NCI-H345 (cell line): ENCODE measurements at places on chromosomes 7 and 10.

- no peak for DNase-seq
Observed at GRCh38 chr10:133191651-133192050, 31.6 kb downstream of the KNDC1 start.

DNA sequence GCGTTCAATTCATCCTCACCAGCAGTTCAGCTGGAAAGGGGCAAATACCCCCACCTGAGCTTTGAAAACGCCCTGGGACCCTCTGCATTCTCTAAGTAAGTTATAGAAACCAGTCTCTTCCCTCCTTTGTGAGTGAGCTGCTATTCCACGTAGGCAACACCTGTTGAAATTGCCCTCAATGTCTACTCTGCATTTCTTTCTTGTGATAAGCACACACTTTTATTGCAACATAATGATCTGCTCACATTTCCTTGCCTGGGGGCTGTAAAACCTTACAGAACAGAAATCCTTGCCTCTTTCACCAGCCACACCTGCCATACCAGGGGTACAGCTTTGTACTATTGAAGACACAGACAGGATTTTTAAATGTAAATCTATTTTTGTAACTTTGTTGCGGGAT, 155.8 kb upstream of the LANCL2 start:
- no peak for DNase-seq

- DNase-seq = no peak
Observed at GRCh38 chr7:112080978-112081377, 125.2 kb downstream of the DOCK4 start.

- no peak for DNase-seq
Observed at GRCh38 chr7:70098133-70098561, 499.9 kb downstream of the AUTS2 start.

DNA sequence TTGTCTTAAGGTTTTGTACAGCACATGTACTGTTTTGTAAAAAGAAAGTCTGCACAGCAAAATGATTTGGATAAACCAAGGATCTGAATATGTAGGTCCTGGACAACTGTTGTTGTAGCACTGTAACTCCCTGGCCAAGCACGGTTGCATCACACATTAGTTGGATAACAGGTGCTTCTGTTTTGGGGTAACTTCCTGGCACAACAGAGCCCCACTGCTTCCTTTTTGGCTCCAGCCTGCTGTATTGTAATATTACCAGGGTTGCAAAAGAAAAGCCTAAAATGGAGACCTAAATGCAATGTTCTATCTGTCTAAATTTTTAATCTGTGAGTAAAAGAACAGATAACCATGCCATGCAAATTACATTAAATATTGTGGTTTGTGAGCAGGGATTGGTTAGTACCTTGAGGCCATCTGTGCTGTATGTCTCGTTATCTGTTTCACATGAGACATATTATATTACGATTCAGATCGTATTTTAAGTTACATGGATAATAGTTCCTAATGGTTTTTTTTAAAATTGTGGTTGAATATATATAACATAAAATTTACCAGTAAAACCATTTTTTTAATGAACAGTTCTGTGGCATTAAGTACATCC, 27.5 kb upstream of the WAC start:
- DNase-seq = no peak

- no peak for DNase-seq
Observed at GRCh38 chr7:54981913-54982312, 36.9 kb upstream of the EGFR start.

GRCh38 chr7:92691578-92691977, 101.4 kb upstream of the FAM133B start:
- DNase-seq = peak; percentile 21

- DNase-seq = no peak
Observed at GRCh38 chr10:42983591-42983990, 93.3 kb upstream of the RET start.

DNA sequence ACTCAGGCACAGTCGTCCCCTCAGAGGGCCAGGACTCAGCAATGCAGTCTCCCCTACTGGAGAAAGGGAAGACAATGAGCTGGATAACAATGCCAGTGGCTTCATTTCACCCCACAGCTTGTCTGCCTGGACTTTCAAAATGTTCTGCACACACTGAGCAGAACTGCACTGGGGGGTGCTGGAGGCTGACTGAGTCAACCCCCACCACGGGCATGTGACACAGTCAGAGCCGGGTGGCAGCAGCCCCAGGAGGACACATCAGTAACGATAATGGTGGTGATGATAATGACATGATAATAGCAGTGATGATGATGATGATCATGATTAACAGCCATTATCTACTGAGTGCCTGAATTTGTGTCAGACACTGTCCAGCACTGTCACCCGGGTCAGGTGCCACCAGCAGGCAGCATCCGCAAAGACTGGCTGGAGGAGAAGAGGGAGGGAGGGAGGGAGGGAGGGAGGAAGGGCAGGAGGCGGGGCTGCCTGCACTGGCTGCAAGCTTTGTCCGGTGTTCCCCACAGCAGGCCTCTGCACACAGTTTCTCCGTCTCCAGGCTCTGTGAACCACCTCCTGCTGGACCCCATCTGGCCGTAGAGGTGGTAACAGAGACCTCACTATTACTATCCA, 67.4 kb downstream of the PLXNA4 start:
- DNase-seq = no peak

DNA sequence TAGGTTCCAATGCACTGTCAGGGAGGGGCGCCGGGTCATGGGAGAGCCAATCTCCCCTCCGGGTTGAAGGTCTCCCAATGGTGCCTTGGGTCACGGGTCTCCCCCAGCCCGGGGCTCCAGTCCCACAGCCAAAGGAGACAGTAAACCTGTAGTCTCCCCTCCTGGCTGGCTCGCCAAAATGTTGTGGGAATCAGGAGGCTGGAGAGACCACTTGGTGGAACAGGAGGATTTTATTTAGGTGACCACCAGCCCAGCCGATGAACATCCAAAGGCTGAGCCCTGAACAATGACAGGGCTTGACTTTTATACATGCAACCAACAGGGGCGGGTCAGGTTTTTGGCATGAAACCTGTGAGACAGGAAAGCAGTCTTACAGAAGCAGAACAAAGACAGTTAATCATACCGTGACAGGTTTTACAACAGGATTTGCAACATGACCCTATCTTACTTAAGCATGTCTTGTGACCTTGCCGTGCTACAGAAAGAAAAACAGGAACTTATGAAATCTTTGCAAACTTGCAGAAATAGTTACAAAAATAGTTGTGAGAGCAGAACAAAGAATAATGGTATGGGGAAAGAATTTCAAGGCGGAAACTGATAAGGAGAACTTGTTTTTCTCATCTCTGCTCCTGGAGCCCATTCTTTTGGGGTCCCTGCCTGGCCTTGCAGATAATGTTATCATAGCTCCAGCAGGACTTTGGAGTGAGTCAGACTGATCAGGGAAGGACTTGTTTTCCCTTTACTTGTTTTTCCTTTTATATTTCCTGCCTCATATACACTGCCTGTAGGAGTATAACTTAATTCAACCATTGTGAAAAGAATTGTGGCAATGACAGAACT, 7.1 kb downstream of the ERV3-1 start:
- no peak for DNase-seq

GRCh38 chr7:28830846-28831245, 127.3 kb downstream of the TRIL start:
- DNase-seq = no peak

DNA sequence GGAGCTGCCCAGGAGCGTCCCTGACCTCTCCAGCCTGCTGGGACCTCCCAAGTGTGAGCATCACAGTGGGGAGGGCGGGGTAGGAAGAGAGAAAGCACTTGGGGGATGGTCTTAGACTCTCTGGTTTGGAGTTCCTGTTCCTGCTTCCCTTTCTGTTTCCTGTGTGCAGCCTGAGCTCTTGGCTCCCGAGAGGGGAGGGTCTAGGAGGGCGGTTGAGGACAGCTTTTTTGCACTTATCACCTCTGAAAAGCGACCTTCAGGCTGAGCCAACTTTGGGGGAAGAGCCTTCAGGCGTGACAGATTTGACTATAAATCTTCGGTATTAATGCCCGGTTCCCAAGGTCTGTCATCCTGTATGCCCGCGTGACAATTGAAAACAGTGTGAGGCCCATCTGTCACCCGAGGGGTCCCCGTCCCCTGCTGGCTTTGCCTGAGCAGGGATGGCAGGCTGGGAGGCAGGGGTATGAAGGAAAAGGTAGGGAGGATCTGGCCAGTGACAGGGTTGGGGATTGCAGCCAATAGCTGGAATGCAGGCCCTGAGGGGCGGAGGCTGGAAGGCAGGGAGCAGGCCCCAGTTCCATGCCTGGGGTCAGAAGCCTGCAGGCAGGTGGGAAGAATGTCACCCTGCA, 78.6 kb downstream of the CDH23 start:
- DNase-seq = peak; percentile 52

DNA sequence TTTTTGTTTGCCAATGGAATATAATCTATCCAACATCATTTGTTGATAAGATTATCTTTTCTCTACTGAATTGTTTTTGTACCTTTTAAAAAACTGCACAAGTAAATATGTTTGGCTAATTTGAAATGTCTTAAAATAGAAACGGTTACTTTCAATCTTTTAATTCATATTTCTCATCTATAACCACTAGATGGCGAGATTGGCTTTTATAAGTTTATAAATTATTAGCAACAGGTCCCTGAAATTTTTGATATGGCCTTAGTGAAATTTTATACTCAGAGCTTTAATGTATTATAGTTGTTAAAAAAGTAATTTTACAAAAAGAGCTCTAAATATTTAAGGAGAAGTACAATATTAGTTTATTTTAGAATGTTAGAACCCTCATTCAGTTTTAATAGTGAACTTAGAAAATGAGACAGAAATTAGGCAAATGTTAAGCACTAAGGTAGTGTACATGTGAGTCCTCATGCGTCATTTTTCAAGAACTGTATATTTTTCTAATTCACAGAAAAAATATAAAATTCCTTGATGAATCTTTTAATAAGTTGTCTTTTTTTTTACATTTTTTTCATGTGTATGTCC, 592.5 kb downstream of the ARL4A start:
- peak; percentile 52 for DNase-seq

- peak; percentile 20 for DNase-seq
Observed at GRCh38 chr7:11835260-11835659, 3.3 kb upstream of the THSD7A start.

DNA sequence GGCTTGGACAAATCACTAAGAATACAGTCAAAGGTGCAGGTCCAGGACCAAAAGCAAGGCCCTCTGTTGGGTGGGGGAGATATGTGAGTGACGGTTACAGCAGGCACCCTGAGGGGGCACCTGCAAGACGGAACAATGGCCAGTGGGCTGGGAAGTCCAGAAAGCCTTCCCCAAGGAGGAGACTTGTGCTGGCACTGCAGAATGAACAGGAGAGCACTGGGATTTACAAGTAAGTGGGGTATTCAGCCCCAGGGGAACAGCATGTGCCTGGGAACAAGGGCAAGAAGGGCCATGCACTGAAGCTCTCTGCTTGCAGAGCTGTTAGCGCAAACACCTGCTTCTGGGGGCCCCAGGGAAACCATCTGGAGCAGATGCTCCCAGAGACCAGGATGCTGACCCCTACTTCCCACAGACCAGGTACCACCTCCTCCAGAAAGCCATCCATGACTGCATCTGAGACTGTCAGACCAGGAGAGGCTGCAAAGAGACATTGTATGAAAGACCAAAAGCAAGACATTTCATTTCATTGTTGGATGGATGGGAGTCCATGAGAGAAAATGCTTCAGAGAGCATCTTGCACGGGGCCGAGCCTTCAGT, 24.6 kb upstream of the ZMIZ1 start:
- DNase-seq = no peak

DNA sequence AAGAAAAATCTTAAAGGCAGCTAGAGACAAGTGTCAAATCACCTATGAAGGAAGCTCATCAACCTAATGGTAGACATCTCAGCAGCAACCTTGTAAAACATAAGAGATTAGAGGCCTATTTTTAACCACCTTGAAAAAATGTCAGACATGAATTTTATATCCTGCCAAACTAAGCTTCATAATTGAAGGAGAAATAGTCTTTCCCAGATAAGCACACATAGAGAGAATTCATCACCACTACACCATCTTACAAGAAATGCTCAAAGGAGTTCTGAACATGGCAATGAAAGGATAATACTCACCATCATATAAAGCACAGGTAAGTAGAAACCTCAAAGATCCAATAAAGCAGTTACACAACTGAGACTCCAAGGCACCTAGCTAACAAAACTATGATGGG, 156.5 kb downstream of the ZEB1 start:
- DNase-seq = no peak

GRCh38 chr7:107882766-107883165, 8.2 kb upstream of the DLD start:
- no peak for DNase-seq

DNA sequence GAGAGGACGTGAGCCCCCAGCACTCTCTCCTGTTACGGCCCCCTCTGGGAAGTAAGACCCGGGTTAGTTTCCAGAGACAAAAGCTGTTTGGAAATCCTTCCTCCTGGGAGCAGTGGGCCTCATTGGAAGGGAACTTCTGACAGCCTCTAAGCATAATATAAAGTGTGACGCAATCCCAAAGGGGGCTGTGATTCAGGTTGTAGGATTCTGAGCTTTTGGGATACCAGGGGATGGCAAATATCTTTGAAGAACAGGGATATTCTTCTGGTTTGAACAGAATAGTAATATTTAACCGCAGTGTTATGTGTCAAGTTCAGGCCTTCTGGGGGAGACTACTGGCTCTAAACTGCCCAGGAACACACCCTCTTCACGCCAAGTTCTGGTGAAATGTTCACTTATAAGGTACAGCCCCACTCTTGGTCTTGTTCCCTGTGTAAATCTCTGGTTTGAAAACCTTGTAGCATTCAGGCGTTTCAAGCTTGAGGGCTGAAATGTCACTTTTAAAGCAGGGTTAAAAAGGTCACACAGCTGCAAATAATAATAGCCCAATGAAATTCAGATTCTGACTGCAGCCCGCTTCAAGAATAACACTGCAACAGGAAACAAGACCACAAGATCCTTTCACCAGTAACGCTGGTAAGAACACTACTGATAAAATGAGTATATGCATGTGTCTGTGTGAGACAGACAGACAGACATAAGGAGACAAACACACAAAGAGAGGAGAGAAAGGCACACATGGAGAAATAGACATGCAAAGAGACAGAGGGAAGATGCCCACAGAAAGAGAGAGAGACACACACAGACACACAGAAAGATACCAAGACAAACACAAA, 69.0 kb downstream of the CREB5 start:
- DNase-seq = no peak

DNA sequence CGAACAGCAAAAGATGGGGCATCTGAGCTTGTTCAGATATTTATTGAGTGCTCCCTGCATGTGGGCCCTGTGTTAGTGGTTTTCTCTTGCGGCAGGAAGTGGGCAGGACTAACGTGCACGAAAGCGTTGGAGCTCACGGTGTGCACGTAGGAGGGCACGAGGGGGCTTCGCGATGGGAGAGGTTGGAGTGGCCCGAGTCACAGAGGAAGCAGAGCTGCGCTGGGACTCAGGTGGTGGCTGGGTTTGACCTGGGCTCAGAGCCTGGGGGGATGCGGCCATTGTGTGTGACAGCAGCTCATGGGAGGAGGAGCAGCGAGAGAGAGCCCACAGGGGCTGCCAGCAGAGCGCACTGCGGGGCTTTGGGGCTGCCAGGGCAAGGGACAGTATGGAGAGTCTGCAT, 7.7 kb downstream of the ZSCAN25 start:
- DNase-seq = no peak

- no peak for DNase-seq
Observed at GRCh38 chr7:50644586-50644985, 79.4 kb upstream of the DDC start.
